ENCODE measurements at places on chromosomes 1 and 21.

GRCh38 chr1:90573736-90574135, 143.4 kb downstream of the BARHL2 start:
- DNase-seq: no peak

DNA sequence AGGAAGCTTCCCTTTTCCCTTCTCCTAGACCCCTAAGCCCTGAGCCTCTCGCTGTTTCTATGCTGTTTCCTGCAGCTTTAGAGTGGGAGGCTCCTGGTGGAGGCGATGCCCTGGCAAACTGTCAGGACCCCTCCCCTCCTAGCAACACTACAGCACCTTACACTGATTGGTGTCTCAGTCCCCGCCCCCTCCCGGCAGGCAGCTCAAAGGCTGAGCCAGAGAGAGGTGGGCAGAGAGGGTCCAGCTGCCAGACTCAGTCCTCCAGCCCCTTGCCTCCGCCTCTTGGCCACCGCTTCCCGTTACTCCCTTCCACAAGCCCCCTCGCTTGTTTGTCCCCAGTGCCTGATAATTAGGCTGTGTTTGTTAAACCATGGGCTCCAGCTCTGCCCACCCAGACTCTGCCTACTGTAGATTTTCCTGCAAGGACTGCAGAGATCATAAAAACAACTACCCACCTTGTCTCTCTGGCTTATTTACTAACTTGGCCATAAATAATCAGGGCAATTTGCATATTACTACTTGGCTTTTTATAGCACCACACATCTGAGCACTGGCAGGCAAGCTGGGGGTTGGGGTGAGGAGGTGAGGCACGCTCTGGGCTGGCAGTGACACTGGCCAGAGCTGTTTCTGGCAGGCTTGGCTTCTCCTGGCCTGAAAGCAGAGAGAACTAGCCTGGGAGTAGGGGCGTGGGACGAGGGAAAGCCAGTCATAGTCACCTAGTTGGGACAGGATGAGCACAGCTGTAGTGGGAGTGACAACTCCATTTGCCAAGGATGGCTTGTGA, 107.5 kb downstream of the CSMD2 start:
- no peak for DNase-seq

DNA sequence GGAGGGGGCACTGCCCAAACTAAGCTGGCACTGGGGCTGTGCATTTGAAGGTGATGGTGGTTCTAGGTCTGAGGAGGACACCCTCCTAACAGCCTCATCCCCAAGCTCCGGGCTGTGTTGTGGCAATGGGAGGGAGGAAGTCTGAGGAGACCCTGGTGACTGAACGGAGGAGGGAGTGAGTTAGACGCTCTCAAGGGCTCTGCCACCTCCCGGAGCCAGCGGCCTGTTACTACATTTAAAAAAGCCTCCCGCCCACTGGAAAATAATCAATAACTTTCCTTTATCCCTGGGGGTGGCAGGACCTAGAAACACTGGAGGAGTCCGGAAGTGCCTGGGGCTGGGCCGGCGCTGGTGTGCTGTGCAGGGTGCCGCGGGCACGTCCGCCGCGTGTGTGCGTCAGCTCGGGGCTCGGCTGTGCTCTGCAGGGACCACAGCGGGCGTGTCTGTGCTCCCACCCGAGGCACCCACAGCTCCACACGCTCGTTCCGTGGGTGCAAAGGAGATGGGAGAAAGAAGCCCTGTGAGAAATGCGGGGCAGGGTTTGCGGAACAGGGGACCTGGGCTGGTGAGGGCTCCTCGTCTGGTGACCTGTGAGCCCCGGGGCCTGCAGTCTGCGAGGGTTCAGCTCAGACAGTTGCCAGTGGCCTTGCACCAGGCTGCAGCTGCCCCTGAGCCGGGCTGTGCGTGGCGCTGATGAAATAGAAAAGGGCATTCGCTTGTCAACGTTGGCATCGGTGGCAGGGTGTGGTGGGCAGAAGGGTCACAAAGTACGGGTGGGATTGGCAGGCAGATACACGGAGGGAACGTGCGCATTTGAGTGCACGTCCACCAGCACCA, 5.3 kb downstream of the SAMD11 start:
- no peak for DNase-seq

DNA sequence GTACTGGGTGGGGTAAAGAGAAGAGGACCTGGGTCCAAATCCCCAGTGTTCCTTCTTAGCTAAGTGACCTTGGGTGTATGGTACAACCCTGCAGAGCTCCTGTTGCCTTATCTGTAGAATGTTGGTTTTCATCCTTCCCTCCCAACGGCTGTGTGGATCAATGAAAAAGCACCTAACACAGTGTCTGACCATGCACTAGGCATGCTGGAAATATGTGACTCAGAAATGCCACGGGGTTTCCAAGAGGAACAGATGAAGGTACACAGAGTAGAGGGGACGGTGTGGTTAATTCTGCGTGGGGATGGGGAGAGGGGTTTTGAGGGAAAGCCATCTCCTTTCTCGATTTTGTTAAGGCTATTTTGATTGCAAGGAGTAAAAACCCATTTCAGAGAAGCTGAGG, 8.6 kb downstream of the NIPAL3 start:
- DNase-seq: no peak

DNA sequence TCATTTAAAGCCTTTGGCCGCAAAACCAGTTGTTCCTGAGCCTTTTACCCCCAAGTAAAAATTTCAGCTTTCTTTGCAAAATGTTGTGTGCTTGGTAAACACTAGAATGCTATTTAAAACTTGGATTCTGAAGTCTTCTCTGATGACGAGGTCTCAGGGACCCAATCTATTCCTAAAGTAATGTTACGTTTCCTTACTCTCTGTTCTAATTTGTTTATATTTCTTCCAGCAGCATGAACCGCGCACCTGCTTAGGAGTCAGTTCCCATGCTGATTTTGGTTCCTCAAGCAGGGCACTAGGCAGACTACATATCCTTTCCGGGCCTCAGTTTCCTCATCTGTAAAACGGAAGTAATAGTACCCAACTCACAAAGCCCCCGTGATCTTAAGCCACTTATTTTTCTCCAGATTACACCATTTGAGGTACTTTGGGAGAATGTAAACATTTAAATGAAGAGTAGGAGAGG, 969 bp upstream of the ALDH4A1 start:
- no peak for DNase-seq

DNA sequence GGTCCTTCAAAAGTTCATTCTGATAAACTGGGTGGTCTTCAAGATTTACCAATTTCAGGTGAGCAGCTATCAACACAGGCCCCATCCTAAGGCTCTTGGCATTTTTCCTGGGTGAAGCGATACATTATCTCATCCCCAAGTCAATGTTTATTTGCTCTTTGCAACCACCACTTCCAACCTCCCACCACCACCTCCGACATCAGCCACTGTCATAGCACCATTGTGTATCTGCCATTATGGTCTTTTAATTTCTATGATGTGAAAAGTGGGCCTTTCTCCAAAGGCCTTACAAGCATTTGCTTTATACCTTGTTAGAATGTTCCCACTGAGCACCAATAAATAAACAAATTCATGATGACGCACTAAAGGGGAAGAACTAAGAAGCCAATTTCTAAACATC, 47.2 kb downstream of the TBX15 start:
- no peak for DNase-seq

DNA sequence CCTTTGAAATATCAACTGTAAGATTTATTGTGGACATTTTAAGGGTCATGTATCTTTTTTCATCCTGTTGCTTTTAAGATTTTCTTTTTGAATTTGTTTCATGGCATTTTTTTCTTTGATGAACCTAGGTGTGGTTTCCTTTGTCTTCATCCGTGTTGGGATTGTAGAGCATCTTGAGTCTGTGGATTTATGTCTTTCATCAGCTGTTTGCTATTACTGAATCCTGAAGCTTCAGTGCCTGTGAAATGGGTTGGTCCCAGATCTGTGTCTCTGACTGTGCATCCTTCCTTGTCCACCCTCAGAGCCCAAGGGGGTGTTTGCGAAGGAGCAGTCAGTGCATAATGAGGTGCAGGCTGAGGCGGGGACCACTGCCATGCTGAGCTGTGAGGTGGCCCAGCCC, 37.3 kb downstream of the OBSCN start:
- no peak for DNase-seq

DNA sequence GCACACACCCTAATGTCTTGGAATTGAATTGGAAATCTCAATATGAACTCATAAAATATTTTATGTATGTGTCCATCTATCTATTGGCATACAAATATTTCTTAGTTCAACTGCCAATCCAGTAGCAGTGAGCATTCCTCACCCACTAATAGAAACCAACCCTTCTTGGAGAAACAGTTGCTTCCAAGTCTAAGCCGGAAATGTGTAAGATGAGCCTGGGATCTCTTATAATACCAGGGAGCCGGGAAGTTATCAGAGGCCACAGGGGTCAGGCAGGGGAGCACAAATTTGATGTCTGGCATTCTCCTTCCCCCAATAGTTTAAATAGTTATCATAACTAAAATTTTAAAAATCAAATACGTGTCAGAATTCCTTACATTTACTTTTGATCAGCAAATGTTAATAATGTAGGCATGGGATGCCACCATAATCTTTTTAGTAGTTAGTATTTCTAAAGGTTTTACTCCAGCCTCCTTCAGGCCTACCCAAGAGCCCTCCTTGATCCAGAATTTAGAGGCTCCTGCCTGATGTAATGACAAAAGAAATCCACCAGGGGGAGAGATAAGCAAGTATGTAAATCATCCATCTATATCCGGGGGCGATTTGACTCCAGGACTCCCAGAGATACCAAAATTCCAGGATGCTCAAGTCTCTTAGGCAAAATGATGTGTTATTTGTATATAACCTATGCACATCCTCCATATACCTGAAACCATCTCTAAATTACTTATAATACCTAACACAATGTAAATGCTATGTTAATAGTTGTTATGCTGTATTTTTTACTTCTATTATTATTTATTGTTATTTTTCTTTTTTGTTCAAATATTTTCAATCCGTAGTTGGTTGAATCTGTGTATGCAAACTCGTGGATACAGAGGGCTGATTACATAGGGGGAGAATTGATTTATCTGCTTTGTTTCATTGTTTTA, 218.7 kb upstream of the COA6 start:
- peak; percentile 81 for DNase-seq

- DNase-seq: no peak
Observed at GRCh38 chr1:4367230-4367777, 287.1 kb upstream of the AJAP1 start.

GRCh38 chr1:78143152-78143551, 97.4 kb downstream of the GIPC2 start:
- no peak for DNase-seq

All from bronchial epithelial cell (primary cell).